ENCODE measurements at places on chromosomes 7 and 10.

DNA sequence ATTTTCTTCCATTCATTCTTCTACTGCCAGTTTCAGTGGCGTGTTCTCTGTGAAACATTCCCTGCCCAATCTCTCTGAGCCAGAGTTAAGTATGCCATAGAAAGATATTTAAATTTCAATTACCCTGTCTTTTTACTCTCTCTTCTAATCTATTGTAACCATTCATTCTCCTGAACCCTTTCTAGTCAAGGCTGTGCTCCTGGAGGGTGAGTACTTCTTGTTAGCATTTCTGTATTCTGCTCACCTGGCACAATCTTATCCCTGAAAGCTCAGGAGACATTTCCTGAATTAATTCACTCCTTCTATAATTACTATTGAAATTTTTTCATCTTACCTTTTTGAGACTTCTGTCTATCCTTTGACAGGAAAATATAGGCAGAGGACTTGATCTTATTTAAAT lies 271.7 kb downstream of the HGF start:
- DNase-seq: no peak

GRCh38 chr7:123355576-123356190 lies 155.9 kb upstream of the SLC13A1 start:
- DNase-seq: no peak

DNA sequence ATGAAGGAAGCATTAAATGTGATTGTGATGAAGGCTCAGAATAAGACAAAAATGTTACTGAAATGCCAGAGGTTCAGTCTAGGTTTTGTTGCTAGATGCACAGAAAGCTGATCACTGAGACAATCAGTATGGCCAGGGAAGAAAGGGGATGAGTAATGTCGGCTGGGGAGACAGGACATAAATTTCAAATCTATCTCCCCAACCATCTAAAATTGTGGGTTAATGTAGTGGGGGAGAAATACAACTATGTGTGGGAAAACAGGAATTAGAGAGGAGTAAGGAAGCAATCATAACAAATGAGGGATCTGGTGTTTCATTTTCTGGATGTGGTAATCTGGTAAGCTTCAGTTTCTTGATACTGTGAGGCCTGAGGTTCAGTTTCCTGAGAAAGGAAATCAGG lies 1111.0 kb downstream of the XPNPEP1 start:
- DNase-seq: no peak

DNA sequence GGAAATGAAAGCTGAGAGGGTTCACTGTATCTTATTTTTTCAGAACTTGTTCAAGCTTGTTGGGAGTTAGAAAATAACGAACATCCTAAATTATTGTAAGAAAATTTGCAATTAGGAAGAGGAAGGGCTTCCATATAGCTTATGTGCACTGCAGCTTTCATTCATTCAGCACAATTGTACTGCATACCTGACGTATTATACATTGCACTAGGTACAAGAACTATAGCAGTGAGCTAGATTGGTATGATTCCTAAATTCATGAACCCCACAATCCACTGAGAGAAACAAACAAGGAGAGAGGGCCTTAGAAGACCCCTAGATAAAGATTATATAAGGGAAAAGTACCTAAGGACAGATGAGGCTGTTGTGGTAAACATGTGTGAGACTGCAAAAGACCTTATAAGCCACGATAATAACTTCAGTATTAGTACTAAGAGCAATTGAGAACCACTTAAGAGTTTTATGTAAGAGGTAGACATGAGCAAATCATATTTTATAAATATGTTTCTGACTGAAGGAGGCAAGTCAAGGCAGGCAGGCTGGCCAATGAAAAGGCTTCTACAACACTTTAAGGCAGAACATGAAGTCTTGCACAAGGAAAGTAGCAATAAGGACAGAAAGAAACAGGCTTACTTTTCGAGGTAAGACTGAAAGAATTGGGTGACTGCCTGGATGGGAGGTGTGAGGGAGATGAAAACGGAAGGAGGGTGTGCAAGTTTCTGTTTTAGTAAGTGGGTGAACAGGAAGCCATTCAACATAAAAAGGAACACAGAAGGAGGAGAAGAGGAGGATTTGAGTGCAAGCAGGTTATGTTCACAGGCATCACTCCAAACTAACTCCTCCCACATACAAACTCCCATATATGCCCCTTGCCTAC lies 77.9 kb upstream of the LRRN3 start:
- DNase-seq: no peak

GRCh38 chr7:51209426-51209825 lies 107.2 kb downstream of the COBL start:
- no peak for DNase-seq

GRCh38 chr10:60114765-60115586 lies 208.6 kb upstream of the CCDC6 start:
- no peak for DNase-seq

- DNase-seq: no peak
These were observed 116.1 kb downstream of the FANK1 start for GRCh38 chr10:126012485-126012884.

- DNase-seq: peak; percentile 56
These were observed 652 bp downstream of the KAZALD1 start for GRCh38 chr10:101062232-101063049.
